ENCODE measurements at places on chromosomes 2 and 18.

GRCh38 chr2:73897934-73898333, 5.1 kb downstream of the ACTG2 start:
- no peak for DNase-seq

DNA sequence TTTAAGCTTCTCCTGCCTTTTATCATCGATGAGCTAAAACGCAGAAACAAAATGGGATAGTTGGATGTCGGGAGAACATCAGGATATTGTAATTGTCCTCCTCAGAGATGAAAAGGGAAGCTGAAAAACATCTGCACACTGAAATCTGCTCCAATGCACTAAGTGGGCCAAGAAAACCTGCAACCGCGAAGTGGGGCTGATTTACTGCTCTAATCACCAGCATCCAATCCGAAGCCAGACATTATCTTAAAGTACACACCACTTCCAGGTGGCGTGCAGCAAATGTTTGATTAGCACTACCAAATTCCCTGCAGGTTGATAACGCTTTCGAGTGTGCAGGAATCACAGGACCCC, 230.3 kb upstream of the SLC14A2 start:
- no peak for DNase-seq

DNA sequence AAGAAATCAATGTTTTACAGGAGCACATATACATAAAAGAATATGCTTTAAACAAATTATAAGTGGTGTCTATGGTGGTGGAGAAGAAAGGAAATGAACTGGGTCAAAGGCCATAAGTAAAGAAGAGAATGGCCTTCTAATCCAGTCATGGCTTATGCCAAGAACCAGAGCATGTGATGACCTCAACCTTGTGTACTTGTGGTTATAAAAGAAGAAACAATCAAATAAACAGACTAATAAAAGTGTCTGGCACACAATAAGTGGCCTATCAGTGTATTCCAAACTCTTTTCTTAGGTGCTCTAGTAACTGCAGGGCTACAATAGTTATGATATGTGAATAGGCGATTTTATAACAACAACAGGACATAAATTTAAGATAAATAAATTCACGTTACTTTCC, 2.6 kb downstream of the SERPINB11 start:
- no peak for DNase-seq

DNA sequence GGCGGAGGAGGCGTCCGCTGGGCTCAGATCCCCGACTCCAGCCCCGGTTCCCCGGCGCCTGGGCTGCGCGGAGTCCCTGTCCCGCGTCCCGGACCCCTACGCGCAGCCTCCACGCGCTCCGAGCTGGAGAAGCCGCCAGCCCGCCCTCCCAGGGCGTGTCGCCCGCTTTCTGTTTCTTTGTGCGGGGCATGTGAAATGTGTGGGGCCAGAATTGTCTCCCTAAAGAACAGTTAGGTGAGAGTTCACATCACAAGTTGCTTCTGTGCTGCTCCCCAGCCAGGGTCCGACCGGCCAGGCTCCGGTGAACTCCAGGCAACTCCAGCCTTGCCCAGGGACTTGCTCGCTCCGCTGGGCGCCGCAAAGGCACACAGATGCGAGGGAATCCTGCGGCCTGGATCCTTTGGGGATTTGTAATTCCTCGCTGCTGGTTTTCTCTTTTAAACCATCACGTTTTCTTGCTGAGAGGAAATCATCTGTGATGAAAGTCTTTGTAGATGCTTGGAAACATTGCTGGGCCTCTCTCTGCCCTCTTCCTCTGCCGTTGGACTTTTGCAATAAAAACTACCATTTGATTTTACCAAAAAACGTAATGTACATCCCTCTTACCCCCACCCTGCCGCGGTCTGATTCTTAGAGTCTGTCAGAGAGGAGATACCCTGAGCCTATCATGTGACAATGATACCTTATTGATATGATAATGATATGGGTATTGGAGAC, 631 bp downstream of the GYPC start:
- DNase-seq = no peak

DNA sequence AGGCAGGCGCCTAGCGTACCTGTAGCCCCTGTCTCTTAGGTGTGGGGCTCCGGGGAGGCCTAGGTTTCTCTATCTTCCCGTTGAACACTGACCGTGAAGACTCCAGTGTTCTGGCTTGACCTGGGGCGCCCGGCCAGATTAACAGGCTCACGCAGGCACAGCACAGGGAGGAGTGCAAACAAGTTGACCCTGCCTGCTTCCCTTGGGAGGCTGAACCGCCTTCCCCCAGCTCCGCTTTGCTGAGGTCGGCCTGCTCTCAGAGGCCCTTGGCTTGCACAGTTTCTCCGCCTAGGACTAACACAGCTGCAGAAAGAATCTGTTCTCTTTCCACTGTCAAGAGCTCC, 567 bp downstream of the PCYOX1 start:
- no peak for DNase-seq

- no peak for DNase-seq
These were observed 1325.2 kb upstream of the DDX18 start for GRCh38 chr2:116489292-116489691.

DNA sequence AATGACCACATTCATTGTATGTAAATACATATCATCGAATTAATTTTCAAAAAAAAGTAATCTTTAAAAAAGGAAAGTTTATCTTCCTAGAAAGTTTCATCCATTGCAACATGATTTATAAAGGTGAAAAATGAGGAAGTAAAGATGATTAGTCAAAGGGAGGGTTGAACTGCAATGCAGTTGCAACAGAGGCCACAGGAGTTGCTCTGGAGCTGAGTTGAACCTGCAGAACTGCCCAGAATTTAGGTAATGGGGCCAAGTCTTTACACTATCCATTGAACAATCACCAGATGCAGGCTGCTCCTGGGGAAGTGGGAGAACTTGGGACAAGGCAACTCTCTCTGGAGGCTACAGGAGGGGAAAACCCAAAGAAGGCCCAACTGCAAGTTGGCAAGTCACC, 390.7 kb downstream of the METTL4 start:
- no peak for DNase-seq

GRCh38 chr2:32250290-32250689, 14.4 kb downstream of the NLRC4 start:
- DNase-seq = no peak

DNA sequence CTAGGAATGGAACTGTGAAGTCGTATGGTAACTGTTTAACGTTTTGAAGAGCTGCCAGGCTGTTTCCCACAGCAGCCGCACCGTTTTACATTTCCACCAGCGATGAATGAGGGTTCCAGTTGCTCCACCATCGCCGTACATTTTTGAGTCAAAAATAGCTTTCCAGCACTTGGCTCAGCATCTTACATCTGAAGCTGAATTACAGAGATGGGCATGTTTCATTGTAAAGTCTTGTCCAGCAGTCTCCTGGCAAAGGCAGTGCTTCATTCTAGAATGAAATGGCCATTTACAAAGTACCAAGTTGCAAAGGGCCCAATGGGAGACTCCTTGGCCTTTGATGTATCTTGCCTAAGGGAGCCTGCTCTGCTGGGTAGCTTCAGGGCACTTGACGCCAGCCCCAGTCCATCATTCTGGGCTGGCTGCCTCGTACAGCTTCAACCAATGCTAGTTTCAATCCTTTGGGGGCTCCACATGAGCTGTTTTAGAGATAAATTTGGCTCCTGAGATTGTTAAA, 45.1 kb downstream of the ATIC start:
- DNase-seq = no peak

- no peak for DNase-seq
These were observed 333.7 kb downstream of the CYP26B1 start for GRCh38 chr2:71813807-71814470.
